ENCODE measurements at places on chromosomes 6 and 20.

DNA sequence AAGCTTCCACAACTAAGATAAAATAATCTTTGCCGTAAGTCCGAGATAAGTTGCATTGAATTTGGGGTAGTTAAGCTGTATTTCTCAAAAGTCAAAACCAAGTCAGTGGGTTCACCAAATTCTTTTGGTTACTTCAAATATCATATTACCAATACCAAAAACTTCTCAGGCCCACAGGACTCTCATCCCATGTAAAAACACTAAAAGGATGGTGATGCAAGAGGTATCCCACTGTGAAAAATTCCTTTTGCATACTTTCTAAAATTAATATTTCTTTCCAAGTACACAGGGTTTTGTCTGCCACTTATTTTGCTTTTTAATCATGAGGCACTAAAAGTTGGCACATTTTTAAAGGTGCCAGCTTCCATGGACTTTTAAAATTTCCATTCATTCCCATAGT lies 151.3 kb downstream of the GJA10 start:
- no peak for DNase-seq

- DNase-seq, result no peak
These were observed 256.8 kb downstream of the CDKAL1 start for GRCh38 chr6:20791074-20791473.

- DNase-seq, result no peak
These were observed 188.8 kb downstream of the BACH2 start for GRCh38 chr6:90107771-90108282.

- no peak for DNase-seq
These were observed 31.2 kb upstream of the CCND3 start for GRCh38 chr6:41972826-41973225.

DNA sequence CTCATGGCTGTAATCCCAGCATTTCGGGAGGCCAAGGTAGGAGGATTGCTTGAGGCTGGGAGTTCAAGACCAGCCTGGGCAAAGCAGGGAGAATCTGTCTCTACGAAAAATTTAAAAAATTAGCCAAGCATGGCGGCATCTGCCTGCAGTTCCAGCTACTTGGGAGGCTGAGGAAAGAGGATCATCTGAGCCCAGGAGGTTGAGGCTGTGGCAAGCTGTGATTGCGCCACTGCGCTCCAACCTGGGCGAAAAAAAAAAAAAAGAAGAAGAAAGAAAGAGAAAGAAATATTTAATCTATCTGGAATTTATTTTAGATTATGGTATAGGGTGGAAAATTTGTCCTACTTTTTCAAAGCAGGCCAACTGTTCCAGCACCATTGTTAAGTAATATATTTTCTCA lies 32.2 kb upstream of the HIVEP1 start:
- no peak for DNase-seq

- DNase-seq, result no peak
These were observed 26.7 kb upstream of the CDKN1A start for GRCh38 chr6:36651659-36652379.

DNA sequence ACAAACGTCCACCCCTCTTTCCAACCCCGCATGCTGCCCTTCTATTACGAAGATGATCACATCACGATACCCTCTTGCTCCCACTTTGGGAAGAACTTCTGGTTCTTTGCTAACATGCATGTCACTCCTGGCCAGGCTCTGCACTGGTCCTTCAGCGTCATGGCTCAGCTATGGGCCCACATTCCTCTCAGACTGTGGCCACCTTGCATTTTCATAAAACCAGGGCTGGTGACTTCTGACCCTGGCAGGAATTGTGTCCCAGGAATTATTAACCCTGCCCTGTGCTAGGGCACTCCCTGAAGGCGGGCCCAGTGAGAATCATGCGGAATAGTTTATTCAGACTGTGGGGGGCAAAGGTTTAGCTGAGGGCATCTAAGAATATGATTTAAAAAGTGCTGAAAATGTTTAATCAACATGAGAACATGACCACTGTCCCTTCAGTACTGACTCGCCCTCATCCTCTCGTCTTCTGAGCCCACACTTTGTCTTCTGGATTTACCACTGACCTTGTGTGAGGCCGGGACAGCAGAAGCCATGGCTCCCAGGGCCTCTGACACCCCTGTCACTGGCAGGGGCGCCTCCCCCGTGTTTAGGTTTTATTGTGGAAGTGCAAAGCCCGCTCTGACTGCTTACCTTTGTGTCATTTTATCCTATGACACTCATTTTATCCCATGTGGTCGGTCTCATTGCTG lies 38.1 kb upstream of the THBS2 start:
- DNase-seq, result no peak

GRCh38 chr6:134911547-134911946 lies 38.4 kb downstream of the ALDH8A1 start:
- DNase-seq, result peak; percentile 54

DNA sequence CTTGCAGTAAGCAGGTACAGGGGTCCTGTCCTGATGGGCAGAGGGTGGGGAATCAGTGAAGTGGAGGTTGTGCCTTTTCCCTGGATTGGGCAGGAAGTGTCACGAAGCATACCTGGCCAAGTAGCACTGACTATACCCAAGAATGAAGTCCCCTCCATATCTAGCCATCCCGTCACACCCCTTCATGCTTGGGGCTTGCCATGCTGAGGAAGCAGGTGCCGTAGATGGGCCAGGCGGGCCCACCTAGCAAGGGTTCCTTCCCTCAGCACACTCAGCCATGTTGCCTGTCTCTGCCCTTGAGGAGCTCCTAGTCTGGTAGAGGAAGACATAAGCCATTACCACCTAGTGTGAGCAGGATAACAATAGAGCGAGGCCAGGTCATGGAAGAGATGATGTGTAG lies 33.5 kb downstream of the EIF2S2 start:
- no peak for DNase-seq

DNA sequence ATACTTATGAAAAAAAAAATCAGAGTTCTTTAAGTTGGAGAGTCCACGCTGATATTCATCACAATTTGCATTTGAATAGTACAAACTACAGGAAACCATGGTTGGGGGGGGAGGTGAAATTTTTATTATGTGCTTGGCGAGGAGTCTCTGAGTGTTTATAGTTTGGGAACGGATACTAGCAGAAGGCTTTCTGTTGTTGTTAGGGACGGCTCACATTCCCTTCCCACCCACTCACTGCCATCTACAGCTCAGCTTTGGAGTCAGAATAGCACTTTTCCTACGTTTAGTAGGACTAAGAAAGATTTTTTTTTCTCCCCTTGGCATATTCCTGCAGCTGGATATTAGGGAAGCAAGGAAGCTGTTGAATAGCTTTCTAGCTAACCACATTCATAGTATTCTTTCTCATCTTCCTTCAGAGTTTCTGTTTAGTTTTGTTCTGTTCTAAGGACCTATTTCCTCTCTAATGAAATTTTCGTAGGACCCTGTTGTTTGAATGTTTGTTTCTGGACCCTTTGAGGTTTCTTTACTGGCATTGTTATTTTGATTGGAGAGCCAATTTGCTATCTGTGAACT lies 235.1 kb upstream of the ZNF217 start:
- peak; percentile 81 for DNase-seq

GRCh38 chr6:46014511-46015118 lies 1.0 kb downstream of the CLIC5 start:
- DNase-seq, result no peak

- peak; percentile 77 for DNase-seq
These were observed 30.9 kb upstream of the NEDD9 start for GRCh38 chr6:11263291-11263775.

GRCh38 chr6:170405311-170405975 lies 98.9 kb downstream of the FAM120B start:
- peak; percentile 91 for DNase-seq

DNA sequence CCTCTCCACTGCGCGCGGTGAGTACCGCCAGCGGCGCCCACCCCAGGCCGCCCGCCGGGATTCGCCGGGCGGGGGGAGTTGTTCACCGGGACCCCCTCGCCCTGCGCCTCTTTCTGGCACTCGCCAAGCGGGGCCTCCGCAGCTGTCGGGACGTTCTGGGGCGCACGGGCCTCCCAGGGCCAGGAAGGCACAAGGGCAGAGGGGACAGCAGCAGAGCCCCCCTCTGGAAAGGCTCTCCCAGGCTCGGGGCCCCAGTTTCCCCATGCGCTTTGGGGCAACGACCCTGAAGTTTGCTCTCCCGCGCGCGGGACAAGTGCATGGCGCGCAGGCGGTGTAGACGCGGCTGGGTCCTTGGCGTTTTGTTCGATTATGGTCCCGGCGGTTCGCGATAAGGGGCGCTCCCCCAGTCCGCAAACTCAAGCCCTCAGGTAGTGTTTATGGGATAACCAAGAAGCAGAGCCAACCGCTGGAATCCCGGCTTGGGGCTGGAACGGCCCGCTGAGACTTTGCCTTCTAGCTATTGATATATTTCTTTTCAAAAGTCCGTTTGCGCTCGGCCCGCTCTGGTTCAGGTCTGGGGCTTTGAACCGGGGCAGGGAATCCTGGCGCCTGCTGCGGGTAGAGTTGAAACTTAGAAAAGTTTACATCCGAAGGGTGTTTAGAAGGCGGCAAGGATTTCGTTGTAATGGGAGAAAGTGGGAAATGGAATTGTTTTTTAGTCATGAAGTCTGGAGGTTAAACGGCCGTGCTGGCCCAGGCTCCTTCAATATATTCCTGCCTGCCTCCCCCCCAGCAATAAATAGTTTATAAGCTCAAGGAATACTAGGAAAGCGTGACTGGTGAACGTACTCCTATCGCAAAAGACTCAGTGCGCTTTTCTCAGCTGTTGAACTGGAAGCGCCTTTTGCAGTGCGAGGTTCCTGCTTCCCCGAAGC lies 595 bp downstream of the EYA2 start:
- peak; percentile 31 for DNase-seq

DNA sequence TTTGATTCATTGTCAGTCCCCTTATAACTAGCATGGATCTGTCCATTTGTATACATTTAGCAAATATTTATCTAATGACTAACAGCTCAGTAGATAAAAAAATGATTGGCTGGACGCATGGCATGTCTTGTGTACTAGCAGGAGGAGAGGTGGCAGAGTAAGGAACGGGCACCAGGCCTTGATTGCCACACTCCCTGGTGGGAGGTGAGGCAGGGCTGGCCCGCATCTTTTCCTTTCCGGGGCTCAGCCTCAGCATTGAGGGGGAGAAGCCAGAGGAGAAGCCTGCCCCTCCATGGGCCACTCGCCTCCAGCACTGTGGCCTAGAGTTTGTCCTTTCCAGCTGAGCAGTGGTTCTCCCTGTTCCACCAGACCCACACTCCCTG lies 84.9 kb upstream of the TMEM181 start:
- peak; percentile 31 for DNase-seq

- no peak for DNase-seq
These were observed 362.0 kb upstream of the CITED2 start for GRCh38 chr6:139736325-139736906.

- DNase-seq, result peak; percentile 57
These were observed 4.0 kb upstream of the ADGRF5 start for GRCh38 chr6:46925563-46926253.

GRCh38 chr6:138334963-138335362 lies 42.7 kb upstream of the SMIM28 start:
- no peak for DNase-seq

DNA sequence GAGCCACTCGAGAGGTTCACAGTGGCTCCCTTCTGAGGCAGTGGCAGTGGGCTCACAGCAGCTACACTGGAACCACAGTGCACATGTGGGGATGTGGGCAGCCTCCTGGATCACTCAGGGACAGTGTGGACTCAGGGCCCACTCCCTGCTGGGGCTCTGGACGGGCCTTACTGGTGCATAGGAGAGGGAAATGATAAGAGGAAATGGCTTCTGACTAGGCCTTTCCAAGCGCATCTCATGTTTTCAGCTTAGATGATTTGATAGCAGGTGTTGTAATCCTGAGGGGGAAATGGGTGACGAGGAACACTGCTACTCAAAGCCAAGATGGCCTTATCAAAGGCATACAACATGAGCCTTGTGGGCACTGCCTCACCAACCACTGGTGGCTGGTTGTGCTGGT lies 44.0 kb downstream of the PANK2 start:
- DNase-seq, result no peak

GRCh38 chr6:37680668-37681067 lies 17.0 kb downstream of the MDGA1 start:
- DNase-seq, result peak; percentile 35

GRCh38 chr20:19823971-19824370 lies 65.9 kb downstream of the RIN2 start:
- no peak for DNase-seq

GRCh38 chr6:90274451-90275030 lies 22.1 kb downstream of the BACH2 start:
- no peak for DNase-seq

All from AG08395 (cell line).